ENCODE measurements at places on chromosomes 5 and 9.

DNA sequence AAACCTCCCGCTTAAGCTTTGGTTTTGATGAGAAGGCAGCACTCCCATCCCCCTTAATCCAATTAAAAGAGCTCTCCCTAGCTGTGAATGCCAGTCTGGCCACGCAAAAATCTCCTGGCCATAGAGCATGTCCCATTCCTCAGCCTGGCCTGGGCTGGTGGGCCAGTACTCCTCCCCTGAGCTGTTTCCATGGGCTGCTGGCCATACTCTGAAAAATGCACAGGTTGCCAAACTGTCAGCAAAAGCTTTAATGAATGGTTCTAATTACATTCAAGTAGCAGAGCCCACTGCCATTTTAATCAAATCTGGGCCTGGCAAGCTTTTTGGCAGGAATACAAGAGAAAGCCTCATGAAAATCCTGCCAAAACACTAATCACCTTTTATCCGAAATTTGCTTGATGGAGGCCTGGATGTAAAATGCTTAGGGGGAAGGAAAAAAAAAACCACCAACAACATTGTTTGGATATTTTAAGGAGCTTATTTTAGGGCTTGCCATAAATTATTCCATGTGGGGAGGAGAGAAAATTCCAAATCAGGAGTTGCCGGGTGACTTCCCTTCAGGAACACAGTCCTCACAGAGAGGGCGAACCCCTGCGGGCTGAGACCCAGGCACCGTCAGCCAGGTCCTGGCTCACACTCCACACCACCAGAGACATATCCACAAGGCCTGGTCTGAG lies 243.3 kb downstream of the SEC61B start:
- DNase-seq, result no peak

DNA sequence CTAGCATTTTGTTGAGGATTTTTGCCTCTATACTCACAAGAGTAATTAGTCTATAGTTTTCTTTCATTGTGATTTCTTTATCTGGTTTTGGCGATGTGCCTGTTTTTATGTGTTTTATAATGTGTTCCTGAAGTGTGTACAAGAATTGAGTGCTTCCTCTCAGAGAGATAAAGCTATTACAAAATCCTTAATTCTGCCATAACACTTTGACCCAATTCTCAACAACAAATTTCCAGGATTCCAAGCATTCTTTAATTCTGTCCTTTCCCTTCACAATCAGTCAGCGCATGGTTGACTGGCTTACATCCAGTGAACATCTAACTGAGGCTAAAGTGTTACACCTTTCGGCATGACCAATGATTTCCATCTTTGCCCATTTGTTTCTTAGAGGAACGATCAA lies 282.9 kb upstream of the MVB12B start:
- DNase-seq, result no peak

GRCh38 chr5:166281433-166281832 lies 2010.0 kb upstream of the WWC1 start:
- no peak for DNase-seq

- DNase-seq, result no peak
Measured at GRCh38 chr5:160133071-160133917, 14.0 kb upstream of the PWWP2A start.

GRCh38 chr9:134284273-134284672 lies 42.0 kb upstream of the RXRA start:
- DNase-seq, result no peak

- no peak for DNase-seq
Measured at GRCh38 chr9:75855509-75855908, 35.0 kb upstream of the PCSK5 start.

GRCh38 chr9:21060919-21061561 lies 16.7 kb downstream of the IFNB1 start:
- DNase-seq, result no peak

DNA sequence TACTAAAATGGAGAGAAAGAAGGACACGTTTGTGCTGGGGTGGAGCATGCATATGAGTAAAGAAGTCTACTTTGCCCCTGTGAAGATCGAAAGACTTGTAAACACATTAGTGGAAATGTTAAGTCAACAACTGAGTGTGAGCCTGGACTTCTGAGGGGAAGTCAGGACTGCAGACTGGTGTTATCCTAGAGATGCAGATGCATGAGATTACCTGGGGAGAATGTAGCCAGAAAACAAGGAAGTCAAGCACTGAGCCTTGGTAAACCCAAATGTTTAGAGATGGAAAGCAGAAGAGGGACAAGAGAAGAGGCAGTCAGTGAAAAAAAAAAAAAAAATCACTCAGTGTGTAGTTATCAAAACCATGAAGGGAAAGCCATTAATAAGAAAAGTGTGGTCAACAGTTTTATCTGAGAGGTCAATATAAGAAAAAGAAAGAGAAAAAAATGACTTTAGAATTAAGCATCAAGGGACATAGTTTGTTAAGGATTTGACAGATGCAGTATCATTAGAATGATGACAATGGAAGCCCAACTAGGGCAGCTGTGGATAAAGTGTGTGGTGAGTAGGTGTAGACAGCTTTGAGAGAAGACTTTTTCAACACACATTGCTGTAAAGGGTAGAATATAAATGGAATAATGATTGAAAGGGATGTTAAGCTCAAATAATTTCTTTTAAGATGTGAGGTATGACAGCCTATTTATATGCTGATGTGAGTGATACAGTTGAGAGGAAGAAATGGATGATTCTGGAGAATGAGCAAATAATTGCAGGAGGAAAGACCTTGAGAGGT lies 22.2 kb downstream of the JAKMIP2 start:
- DNase-seq, result no peak

DNA sequence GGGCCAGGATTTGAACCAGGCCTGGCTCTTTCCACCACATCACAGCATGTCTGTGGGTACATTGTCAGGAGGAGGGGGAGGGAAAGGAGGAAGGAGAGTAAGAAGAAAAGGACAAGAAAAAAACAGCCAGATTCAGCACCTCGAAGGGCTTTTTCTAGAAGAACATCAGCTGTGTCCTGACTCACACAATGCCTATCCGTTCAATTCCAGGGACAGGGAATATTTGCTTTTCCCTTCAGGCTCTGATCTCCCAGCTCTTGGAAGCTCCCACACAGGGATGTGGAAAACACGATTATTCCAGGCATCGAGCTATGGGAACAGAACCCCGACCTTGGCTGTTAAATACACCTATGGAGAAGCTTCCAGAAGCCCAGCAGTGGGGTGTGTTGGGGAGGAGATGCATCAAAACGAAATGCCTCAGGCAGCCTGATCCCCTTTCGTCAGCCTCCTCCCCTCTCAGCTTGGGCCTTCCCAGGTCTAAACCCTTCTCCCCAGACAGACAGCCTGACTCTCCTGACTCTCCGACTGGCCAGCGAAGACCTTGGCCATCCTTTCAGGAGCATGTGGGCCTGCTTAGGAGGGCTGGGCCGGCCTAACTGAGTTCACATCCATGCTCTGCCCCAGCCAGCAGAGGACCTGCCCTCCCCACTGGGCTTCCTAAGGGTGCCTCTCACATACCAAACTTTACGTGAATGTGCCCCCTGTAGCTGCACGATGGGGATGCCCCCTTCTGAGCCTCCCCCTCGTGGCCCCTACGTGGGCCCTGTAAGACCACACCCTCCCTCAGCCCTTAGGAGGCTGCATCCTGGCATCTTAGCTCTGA lies 54.4 kb downstream of the NEURL1B start:
- no peak for DNase-seq

DNA sequence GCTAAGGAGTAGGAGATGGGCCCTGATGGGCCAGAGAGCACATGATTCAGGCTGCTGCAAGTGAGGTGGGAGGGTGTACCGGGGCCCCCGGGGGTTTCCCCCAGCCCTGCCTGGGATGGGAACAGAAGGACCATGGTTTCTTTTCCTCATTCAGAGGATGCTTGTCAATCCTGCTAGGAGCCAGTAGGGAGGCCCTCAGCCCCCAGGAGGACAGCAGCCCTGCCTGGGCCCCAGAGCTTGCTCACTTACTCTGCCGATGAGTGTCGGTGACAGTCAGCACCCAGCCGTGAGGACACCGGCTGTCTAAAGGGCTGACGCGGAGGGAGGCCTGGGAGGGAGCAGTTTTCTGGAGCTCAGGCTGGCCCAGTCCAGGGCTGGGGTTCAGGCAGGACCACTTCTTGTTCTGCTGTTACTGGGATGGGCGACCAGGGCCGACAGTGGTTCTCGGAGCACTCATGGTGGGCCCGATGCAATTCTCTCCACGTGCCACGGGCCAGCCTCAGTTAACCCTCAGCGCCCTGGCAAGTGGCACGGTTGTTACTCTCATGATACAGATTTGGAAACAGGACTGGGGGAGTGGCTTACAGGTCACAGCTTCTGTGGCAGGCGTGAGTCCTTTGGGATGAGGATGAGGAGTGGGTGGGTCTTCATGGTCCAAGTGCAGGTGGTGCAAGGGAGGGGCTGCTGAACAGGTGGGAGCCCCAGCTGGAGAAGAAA lies 1.8 kb downstream of the ARRDC1 start:
- DNase-seq, result no peak

GRCh38 chr9:136643596-136644342 lies 18.9 kb upstream of the EGFL7 start:
- DNase-seq, result no peak

DNA sequence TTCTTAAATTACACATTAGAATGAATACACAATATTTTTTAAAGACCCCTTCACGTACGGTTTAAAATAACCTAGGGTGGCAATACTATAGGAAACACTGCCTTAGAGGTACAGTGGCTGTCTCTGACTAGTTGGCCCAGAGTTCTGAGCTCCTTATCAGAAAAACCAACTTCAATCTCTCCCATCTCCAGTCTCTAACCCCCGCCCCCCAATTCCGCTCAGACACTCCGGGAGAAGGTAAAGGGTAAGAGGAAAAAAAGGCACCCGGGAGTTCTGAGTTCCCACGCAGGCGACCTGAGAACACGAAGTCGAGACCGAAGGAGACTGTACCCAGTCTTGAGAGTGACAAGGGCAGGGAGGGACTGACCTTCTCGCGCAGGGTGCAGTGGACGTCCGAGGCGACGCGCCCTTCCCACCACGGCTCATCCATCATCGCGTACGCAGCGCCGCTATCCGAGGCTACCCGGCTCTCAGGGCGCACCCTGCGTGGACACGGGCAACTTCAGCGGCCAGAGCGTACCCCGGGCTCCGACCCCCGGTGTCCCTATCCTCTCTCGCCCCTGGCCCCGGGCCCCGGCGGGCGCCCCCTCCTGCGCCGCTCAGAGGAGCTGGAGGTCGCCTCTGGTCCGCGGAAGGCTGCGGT lies 752 bp downstream of the CCNJL start:
- DNase-seq, result no peak

- DNase-seq, result no peak
Measured at GRCh38 chr5:172123269-172123692, 64.7 kb downstream of the STK10 start.

DNA sequence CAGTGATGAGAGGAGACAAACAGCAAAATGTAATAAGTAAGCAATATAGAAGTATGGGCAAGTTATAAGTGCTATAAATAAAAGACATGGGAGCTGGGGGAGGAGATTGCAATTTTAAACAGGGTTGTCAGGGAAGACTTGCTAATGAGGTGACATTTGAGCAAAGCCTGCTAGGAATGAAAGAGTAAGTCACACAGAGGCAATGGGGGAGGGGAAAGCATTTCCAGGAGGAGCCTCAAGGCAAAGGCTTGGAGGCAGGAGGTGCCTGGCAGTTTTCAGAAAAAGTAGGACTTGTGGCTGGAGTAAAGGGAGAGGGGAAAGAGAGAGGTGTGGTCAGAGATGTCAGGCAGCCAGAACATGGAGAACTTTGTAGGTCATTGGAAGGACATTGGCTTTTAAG lies 124.4 kb upstream of the NMUR2 start:
- DNase-seq, result no peak

GRCh38 chr9:116020801-116021200 lies 132.8 kb upstream of the PAPPA start:
- DNase-seq, result no peak

DNA sequence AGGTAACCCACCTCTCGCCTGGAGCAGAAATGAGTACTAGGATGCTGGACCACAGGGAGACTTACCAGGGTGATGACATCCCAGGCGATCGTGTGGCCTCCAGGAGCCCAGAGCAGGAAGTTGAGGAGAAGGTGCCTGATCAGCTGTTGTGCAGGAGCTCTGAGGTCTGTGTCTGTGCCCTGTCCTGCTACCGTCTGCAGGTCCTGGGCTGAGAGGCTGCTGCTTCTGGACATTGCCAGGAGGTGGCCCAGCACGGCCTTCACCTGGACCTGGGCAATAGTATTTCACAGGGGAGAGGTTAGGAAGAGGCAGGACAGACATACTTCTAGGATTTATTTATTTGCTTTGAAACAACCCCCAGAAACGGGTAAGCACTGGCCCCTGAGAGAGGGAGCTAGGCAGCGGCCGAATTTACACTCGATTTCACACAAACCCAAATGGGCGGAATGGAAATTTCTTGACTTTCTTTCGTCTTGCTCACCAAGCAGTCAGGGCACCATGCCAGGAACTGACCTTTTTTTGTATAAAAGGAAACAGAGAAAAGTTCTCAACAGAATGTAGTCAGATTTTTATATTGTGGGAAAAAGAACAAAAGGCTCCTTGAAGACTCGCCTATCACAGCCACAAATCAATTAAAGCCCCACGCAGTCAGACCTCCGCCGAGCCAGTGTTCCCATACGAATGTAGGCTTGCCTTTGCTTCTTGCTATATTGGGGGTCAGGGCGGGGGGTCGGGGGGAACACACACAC lies 210.3 kb downstream of the FANCC start:
- no peak for DNase-seq

- DNase-seq, result no peak
Measured at GRCh38 chr5:173741087-173741486, 124.6 kb upstream of the BOD1 start.

- no peak for DNase-seq
Measured at GRCh38 chr5:50855001-50855400, 188.6 kb downstream of the PARP8 start.
